GM12864 (cell line): ENCODE measurements at places on chromosomes 1 and 21.

DNA sequence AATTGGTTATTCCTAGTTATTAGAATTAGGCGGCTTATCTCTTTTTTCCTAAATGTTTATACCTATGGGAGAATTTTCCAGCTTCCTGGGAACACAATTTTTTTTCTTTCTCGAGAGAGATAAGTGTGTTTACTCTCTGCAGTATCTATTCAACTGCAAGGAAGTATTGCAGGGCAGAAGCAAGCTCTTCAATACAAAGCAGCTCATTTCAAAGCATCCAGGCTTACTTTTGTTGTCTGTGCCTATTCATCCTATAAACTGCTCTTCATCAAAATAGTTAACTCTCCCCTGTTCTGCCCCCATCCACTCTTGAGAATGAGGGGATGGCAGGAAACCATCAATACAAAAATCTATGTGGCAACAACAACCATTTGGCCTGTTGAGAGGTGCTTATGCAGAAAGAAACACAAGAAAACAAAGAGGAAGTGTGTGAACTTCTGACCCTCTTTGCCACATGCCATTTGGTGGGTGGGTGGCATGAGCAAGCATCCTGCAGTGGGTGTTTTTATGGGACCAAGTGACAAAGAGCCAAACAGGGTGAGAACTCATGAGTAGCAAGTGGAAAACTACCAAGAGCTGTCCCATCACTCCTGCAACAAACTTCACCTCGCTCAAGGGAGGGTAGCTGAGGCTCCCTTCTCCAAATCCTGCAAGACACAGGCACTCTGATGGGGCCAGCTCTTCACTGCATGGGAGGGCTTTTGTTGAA is 50.6 kb upstream of the MRPS6 start:
- peak; percentile 51 for DNase-seq

DNA sequence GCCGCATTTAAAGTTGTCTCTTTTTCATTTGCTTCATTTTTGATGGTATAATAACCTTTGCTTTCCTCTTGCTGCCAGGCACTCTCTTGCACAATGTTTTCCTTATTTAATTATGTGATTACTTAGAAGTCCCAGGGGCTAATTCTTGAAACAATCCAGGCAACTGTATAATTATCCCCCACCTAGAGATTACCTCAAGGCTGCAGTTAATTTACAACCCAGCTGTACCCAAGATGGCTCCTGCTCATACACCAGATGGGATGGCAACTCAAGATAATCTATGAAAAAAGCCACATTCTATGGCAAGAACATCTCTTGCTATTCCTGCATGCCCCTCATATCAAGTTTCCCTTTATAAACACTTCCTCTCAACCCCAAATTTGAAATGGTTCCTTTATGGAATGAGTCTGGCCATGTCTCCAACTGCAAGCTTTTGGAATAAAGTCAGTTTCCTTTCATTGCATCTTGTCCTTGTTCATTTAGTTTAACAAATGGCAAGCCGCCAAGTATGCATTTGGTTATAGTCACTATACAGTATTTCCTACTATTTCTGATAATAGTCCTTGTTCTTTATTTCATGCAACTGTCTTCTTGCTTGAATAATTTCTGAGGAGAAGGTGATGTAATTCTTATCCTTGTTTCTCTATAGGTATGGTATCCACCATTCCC is 1042.6 kb downstream of the PLA2G4A start:
- no peak for DNase-seq

DNA sequence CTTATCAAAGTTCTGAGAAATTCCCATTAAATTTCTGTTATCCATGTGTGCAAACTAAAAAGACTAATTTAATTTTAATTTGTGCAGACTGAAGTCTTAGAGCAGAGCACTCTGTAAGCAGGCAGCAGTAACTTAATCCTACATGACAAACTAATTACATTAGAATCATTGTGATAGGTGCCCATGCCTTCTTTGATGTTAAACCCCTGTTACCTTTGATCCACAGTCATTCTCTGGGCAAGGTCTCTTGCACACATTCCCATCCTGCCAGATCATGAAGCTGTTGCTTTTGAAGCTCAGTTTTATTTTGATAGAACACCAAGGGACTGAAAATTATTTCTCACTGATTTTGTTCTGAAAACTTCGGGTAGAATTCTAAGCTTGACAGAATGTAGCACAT is 77.2 kb downstream of the BCAR3 start:
- DNase-seq, result no peak

DNA sequence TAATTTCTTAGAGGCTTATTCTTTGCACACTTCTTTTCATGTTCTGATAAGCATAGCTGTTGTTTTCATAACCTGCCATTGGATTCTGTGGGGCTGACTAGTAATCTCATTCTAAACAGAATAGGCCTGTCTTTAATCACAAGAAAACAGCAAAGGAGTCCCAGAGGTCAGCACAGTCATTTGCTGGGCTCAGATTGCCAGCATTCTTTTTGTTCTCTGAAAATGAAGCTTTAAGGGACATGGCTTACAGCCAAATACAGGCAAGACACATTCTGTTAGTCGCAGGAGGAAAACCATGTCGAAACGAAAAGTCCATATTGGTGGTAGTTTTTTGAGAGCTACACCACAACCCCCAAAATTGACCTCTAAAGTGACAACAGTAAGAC is 75.0 kb downstream of the MRPS6 start:
- DNase-seq, result no peak
